ENCODE measurements at places on chromosomes 5 and 9.

DNA sequence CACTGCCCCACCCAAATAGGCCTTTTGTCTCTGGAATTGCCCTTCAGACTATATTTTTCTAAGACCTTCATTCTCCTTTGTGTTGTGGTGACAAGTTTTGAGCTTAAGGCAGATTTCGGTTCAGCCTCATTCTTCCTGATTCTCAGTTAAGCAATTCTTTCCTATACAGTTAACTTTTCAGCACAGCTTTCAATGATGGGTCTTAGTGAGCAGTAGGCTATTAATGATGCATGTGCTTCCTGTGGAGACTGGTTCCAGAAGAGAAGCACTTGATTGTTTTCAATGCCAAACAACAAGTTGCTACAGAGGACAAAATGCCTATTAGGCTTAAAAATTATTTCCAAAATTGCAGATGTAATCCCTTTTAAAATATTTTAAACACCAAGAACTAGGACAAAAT is 47.7 kb upstream of the TLX3 start:
- DNase-seq, result no peak

GRCh38 chr5:124034083-124034700 is 522.2 kb downstream of the CSNK1G3 start:
- DNase-seq, result no peak

DNA sequence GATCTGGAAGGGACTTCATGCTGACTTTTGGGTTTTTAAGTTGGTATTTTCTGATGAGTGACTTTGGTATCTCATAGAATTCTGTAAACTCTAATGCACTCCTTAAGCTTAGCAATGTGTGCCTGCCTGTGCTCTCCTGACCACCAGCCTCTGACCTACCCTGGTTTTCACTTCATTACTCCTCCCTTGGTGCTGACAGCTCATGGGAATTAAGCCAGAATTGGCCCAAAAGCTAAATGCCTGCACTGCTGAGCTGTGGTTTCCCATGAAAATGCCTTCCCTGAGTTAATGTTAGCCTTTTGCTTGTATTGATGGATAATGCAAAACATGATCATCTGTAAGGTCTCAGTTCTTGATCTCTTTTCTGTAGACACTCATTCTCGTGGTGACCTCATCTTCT is 308.0 kb downstream of the DOCK8 start:
- no peak for DNase-seq

- DNase-seq, result no peak
Measured at GRCh38 chr5:153523211-153523610, 32.7 kb downstream of the GRIA1 start.

DNA sequence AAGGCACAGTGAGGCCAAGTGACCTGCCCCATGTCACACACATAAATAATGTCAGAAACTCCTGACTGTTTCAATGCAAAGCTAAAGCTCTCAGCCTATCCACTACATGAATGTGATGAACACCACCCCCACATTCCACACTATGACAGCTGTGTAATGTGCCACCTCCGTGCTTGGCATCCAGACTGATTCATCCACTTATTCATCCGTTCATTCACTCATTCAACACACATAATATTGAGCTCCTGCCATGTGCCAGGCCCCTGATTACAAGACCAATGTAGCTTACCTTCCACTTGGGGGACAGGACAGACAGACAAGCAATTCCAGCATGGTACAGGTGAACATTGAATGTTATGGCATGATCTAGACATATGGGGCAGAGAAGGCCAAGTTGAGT is 46.2 kb upstream of the FABP6 start:
- DNase-seq, result no peak

GRCh38 chr5:427415-428087 is 15.4 kb upstream of the EXOC3 start:
- no peak for DNase-seq

GRCh38 chr9:79970146-79970425 is 398.3 kb downstream of the TLE4 start:
- DNase-seq, result no peak

GRCh38 chr9:18741359-18741758 is 267.4 kb downstream of the ADAMTSL1 start:
- DNase-seq, result no peak

DNA sequence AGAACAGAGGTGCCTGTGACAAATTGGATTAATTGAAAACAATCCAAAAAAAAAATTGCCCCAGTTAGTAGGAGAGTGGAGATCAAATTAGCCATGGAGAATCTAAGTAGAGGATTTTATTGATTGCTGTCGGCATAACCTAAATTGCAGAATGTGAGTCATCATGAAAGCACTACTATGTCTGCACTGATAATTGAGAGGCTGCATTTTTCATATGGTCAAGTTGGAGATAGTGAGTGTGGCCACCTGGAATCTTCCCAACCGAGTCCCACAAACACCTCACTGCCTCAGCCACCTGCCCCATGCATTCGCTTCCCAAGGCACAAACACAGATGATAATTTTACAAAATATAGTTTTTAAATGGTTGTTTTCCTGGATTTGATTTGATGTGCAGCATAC is 123.7 kb downstream of the NTRK2 start:
- no peak for DNase-seq

- DNase-seq, result no peak
Measured at GRCh38 chr5:178177569-178177968, 9.6 kb downstream of the GMCL2 start.

DNA sequence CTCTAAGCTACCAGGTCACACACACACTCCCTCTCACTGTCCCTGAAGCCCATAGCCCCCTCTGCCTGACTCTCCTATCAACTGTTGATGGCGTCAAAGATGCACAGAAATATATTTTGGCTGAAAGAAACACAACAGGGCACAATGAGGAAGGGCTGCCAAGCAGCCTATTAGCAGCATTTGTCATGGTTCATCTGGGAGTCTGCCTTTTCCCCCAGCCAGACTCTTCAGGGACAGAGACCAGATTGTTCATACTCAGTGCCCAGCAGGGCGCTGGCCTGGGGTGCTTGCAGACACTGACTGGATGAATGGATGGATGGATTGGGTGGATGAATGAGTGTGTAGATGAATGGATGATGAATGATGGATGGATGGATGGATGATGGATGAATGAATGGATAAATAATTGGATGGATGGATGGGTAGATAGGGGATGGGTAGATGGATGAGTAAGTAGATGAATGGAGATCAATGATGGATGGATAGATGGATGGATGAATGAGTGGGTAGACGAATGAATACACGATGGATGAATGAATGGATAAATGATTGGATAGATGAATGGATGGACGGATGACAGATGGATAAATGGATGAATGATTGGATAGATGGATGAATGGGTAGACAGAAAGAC is 90.5 kb downstream of the ADAMTS2 start:
- no peak for DNase-seq

- no peak for DNase-seq
Measured at GRCh38 chr5:118902656-118903438, 85.5 kb downstream of the DTWD2 start.

DNA sequence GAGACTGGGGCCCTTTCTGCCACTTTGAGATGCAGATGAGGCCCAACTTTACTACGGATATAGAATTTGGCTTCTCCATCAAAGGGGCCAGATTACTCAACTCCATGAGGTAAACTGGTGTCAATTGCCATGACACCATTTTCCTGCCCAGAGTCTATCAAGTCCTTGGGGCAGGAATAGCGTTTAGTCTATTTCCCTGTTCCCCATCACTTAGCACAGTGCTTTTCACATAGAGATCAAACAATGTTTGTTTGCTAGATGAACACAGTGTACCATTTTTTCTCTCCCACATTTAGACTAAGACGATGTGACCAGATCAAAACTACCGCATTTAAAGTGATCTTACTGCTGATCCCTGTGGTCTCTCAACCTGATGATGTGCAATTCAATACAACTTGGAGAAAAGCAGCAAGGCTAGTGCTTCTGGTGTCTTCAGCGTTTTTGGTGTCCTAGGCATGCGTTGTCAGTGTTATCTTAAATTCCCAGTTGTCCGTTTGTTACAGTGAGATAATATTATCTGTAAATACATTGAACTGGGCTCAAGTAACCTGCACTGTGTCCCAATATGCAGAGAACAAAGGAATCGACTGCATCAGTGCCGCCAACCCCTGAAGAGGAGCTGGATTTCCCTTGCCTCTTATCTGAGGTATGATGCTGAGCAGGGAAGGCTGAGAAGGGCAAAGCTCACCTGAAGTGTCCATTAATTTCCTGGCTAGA is 446.2 kb downstream of the PLK2 start:
- DNase-seq, result no peak

GRCh38 chr5:10423022-10423421 is 18.7 kb upstream of the ROPN1L start:
- no peak for DNase-seq

DNA sequence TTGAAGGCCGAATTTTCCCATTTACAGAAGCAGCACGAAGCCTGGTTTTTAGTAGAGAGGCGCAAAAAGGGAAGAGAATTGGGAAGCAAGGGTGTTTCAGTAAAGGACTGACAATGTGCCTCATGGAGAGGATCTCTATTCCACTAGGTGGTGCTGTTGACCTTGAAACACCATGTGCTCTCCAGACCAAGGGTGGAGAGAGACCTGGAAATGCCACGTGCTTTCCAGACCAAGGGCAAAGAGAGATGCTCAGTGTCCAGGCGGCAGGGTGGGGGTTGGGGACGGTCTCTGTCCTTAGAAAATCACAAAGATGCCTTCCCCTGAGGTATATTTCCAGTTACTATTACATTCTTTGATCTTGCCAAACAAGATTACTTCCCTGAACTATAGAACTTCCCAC is 425.3 kb downstream of the CSNK1G3 start:
- no peak for DNase-seq

GRCh38 chr9:16133556-16134227 is 580.8 kb downstream of the CCDC171 start:
- no peak for DNase-seq

DNA sequence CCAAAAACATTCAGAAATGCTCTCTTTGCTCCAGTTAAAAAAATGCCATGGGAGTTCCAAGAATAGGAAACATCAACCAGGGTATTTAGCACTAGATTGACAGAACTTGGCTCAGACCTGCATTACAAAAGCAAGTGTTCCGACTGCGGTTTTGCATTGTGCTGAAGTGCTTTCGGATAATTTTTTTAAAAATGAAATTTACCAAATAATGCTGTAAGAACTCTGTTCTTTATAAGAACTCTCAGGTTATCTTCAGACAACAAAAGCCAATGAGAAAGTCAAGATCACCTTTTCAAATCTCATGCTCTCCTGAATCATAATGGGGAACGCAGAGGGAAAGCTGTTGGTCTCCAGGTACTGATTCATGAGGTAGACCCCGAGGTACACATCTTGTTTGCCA is 483 bp upstream of the PLPP6 start:
- no peak for DNase-seq

DNA sequence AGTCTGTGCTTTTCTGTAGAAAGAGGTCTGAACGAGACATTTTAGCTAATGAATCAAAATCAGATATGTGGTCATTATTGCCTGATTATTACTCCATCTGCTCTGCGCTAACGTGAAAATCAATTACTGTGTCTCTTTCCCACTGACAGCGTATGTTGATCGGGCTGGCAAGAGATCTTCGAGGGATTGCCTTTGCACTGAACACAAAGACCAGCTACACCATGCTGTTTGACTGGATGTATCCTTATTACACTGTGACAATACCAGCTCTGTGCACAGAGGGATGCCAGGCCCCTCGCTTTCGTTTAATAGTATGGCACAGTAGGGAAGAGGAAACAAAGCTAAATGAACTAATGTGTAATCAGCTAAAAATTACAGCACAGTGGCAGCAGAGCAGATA is 103.7 kb upstream of the TLX3 start:
- DNase-seq, result no peak

DNA sequence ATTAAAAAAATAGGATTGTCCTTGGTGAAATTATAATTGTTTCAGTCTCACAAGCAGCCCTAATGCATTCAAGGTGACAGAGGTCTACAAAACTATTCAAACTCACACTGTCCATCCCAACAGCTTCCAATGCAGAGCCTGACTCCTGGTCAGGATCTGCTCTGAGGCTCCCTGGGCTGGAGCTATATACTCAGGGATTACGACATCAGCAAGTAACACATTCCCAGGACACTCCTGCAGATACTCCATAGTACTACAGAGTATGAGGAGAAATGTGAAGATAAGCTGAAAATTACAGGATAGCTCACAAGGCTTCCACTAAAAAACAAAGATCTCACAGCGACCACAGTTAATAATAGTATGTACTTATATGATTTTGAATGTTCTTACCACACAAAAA is 130.1 kb downstream of the AUH start:
- DNase-seq, result no peak

GRCh38 chr5:42605490-42605889 is 151.1 kb upstream of the CCDC152 start:
- DNase-seq, result no peak
